ENCODE measurements at places on chromosomes 5 and 9.

- no peak for DNase-seq
Measured at GRCh38 chr5:36214436-36214835, 27.3 kb downstream of the NADK2 start.

DNA sequence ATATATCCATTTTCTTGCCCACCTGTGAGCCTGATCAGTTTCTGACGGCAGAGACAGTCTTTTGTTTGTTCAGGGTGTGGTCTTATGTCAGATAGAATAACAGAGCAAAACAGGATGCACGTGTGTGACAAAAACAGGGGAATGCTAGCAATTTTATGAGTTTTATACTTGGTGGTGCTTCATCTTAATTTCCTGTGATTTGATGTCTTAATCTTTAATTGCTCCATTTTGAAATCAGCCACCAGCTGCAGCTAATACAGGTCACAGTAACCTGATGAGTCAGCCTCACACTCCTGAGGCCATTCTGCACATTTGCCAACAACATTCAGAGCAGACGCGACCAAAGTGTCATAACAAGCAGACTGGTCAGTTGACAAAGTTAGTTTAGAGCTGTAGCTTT lies 42.3 kb upstream of the JMY start:
- no peak for DNase-seq

DNA sequence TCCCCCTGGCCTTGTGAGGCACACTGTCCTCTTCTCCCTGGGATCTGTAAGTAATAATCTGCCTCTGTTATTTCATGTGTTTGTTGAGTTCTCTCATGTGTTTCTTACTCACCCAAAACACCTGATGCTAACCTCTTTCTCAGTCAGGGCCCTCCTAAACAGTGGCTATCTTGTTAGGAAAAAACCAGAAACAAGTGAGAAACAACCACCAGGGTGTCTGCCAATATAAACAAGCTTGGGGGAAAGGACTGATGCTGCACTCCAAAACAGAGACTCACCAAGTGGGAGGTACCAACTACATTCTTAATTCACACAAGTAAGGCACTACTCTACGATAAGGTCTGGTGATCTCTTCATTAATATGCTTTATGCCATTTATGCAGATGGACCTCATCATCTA lies 564.4 kb downstream of the SEMA5A start:
- DNase-seq = no peak

GRCh38 chr5:108101821-108102220 lies 280.1 kb downstream of the FBXL17 start:
- DNase-seq = no peak
